ENCODE measurements at places on chromosomes 16 and 17.

DNA sequence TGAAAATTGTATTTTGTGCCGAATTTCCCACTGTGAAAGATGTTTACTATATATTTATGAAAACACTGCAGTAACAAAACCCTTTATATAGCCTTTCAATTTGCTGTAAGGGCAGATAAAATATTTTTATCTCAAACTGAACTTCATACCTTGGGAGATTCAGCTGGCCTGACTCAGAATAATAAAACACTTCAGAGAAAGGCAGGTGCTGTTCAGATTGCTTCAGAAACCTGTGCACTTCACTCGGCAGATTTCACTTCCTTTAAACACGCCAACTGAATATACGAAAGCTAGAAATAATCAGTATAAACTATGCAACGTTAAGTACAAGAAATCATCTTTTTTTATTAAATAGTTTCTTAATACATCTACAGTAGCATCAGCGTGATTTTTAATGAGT, 839.1 kb upstream of the RBFOX1 start:
- no peak for DNase-seq

DNA sequence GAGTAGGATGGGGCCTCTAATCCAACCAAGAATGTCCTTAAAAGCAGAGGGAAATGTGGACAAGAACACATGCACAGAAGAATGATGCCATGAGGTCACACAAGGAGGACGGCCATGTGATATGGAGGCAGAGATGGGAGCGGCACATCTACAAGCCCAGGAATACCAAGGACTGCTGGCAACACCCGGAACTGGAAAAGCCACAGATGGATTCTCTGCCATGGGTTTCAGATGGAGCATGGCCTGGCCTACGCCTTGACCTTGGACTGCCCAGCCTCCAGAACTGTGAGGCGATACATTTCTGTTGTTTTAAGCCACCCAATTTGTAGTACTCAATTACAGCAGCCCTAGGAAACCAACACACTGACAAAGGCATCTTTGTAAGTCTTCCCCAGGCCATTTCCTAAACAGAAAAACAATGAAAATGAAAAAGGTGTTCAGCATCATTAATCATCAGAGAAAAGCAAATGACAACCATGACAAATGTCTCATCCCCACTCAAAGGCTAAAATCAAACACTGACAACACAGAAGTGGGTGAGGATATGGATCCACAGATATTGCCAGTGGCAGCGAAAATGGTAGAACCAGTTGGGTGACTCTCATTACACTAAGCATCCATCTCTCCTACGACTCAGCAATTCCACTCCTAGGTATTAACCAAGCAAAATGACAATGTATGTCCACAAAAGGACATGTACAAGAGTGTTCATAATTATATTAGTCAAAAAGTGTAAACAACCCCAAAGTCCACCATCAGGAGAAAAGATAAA, 76.9 kb upstream of the CNEP1R1 start:
- no peak for DNase-seq

DNA sequence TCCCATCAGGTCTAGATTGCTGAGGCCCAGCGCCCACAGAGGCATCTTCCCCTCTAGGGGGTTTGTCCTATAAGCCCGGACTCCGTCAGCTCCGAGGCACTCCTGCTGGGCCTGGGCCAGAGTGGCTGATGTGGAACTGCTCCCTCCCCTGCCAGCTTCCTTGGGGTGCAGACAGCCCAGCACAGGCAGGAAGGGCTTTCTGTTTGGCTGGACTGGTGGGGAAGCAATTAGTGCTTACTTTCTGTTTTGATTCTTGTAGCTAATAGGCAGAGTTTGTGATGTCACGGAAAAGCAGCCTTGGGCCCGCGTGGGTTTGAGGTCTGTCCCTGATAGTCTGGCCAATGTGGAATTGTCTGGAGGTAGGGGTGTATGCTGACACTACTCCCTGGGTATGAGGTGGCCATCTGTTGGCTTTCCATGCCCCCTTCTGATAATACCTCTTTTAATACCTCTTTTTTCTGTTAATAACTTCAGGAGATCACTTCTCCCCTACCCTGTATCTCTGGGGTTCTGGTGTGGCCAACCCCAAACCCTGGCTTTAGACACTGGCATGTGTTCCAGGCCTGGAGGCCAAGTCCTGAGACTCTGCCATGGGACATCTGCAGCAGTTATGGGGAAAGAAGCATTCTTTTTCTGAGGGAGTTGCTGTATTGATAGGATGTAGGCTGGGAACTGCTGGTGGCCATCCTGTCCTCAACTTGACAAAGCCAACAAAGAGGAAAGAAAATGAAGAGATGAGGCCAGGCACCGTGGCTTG, 190.9 kb downstream of the RAB11FIP4 start:
- DNase-seq = no peak

DNA sequence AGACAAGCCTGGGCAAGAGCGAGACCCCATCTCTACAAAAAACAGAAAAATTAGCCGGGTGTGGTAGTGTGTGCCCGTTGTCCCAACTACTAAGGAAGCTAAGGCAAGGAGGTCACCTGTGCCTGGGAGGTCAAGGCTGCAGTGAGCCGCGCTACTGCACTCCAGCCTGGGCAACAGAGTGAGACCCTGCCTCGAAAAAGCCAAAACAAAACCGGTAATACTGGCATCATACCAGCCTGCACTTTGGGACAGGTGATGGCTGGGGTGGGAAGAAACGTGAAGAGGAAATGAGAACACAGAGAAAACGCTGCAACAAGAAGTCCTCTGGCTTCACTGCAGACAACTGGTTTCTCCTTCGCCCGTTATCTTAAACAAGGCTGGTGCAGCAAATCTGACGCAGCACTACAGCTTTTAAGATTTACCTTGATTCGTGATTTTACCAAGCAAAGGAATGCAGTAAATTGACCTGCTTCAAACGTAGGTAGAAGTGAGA, 725 bp upstream of the CASC3 start:
- no peak for DNase-seq

DNA sequence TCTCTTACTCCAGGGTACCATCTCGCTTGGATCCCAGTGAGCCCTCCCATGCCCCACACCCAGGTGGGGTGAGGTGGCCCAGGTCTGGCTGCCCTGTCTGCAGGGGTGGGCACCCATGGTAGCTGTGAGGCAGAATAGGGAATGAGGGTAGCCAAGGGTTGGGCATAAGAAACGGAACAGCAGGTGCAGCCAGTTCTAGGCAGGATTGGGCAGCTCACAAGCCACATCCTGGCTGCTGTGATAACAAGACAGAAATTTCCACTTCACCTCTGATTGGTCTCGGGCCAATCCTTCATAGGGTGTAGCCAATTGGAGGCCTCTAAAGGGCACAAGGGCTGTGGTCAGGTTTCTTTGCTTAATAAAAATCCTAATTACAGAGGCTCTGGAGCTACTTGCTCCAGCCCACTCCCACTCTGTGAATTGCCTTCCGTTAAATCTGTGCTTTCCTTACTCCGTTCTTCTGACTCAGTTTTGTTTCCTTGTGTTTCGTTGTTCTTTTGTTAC, 1.5 kb upstream of the ARHGDIG start:
- DNase-seq = peak; percentile 19

DNA sequence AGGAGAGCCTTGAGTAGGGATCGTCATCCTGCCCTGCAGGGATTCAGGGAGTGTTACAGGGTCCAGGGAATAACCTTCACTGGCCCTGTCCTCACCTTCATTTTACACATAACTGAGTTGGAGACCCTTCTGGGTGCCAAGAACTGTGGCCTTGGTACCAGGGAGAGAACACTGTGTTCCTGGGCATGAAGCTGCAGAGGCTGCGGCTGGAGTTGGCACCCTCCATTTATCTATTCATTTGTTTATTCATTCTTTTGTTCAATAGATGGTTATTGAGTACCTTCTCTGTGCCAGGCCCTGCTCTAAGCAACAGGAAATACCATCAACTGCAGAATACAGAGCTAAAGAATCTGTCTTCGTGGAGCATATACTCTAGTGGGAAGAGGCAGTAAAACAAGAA, 6.7 kb downstream of the ABCC3 start:
- no peak for DNase-seq

GRCh38 chr17:61209525-61209924, 190.1 kb upstream of the TBX2 start:
- no peak for DNase-seq

- peak; percentile 43 for DNase-seq
These were observed 396 bp downstream of the NFE2L1 start for GRCh38 chr17:48048384-48049126.

DNA sequence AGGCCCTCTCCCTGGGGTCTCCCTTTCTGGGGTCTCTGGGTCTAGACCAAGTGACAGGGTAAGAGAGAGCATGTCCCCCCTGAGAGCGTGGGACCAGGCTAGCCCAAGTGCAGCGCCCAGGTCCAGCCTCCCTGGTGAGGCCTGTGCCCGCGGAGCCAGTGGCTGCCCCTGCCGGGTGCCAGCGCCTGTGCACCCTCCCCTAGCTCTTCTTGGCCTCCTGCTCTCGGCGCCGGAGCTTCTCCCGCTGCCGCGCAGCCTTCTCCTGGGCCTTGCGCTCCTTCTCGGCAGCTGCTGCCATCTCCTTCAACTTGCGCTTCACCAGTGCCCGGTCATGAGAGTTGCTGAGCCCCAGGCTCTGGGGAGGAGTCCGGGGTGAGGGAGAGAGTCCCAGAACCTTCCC, 17.3 kb downstream of the SAMD14 start:
- no peak for DNase-seq

DNA sequence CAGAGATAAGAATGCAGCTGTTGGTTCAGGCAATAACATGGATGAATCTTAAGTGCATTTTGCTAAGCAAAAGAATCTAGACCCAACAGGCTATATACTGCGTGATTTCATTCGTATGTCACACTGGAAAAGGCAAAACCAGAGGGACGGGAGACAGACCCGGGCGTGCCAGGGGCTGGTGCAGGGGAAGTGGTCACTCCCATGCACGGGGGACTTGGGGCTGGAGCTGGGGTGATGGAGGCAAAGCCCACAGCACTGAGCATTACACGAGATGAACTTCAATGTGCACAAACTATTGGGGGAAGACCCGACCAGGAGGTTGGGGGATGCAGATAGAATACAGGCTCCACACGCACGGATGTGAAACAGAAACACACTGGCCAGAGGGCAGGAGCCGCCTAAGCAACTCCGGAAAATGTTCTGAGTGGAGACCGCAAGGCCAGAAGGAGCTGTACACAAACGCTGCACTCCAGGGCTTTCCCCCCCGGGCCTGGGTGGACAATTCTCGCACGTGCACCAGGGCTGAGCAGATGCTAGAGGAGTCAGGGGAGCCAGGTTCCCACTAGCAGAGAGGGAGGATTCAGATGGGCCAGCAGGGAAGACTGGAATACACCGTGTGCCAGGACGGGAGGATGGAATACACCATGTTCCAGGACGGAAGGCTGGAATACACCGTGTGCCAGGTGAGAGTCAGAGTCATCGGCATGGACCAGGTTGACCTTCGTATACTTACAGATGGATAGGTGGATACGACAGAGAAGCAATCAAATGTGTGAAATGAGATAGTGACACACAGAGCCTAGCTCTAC, 11.3 kb downstream of the LMF1 start:
- DNase-seq = no peak

DNA sequence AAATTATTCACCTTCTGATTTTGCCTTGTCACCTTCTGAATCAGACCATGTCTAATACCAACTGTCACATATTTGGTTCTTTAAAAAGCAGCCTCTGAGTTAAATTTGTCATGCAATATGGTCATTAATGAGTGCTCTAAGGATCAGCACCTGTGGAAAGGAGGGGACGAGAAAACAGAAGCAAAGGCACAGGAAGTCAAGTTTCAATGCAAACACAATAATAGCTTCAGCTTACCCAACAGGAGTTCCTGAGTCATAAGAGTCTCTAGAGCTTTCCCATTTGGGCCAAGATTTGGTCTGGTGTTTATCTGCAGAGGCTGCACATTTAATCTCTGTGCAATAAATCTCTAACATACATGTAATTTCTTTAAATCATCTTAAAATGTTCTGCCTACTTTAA, 889.8 kb downstream of the CDH8 start:
- no peak for DNase-seq

DNA sequence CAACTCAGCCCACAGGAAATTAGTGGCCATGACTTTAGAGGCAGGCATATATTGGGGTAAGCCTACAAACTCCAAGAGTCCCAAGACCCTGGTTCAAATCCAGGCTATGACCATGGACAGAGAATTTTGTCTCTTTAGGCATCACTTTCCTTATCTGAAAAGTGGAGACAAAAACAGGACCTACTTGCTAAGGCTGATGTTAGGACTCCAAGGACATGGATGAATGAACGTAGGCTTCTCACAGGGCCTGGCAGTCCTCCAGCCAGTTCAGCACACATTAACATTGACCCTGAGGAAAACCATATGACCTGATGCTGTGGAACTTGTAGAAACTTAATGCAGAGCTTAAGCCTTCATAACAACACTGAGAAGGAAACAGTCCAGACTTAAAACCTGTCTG, 1.4 kb downstream of the FKBP10 start:
- no peak for DNase-seq

GRCh38 chr16:8628981-8629725, 7.7 kb downstream of the METTL22 start:
- no peak for DNase-seq

DNA sequence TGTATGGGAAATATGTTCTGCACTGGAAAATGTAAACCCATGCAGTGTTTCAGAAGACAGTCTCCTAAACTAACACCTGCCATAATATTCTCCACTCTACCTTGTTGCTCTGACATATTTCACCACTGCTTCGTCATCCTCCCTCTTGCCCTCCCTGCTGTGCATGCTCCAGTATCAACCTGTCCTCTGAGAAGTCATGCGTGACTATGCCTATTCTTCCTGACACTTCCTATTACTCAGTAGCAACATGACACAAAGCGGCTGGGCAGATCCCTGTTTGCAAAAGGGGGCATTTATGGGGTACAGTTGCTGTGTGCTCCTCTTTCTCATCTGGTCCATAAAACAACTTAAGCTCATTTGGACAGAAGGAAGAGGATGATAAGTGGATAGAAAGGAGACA, 805.6 kb upstream of the EEF2KMT start:
- no peak for DNase-seq

DNA sequence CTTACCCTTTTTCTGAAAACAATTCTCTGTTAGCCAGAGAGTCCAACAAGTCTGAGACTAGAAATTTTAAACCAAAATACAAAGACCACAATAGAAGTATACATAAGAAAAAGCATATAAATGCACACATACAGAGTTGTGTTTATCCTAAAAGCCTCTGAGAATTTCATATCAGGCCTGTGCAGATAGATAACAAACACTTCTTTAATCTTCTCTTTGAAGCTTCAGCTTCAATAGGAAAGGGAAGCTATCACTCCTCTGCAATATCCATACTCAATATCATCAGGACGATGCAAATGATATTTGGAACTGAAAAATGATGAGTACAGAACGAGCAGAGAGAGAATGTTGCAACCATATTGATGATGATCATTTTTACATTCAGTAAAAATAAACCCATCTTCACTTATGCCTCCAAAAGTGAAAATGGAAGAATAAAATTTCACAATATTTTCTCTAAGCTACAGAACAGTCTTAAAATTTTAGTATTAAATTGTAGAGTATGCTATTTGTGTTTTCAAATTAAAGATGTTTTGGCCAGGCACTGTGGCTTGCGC, 61.6 kb downstream of the SKAP1 start:
- DNase-seq = no peak

GRCh38 chr16:57824888-57825287, 22.6 kb upstream of the KIFC3 start:
- no peak for DNase-seq

Measured in stimulated activated CD4-positive, alpha-beta T cell treated with anti-CD3 and anti-CD28 coated beads, Interleukin-4, amount 100 ng/mL, for 24 hours (primary cell).